Neural progenitor cell (in vitro differentiated cells): ENCODE measurements at places on chromosomes 6 and 20.

DNA sequence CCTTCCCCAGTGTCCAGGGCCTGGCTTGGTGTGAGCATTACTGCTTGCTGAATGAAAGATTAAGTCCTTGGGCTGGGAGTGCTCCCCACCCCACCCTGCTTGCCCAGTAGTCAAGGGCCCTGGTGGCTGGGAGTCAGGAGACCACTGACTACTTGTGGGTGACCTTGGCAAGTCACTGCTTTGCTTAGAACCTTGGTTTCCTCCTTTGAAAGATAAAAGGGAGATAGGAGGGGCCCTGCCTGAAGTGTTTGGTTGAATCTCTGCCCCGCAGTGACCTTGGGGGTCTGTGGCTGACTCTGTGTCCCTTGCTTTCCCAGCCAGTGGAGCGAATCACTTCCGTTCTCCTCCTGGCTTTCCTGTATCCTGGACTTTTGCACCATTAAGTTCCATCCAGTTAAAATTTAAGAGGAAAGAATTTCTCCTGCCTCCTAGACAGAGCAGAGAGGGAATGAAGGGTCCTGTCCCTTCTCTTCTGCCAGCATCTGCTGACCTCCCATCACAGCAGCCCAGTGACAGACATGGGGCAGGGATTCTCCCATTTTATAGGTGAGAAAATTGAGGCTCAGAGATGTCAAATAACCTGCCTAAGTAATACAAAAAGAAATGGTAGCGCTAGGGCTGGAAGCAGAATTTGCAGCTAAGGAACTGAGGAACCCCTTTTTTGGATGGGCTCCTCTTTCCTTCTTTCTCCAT is 3.5 kb upstream of the EPB41L1 start:
- no peak for DNase-seq

- DNase-seq, result no peak
These were observed 79.4 kb downstream of the IYD start for GRCh38 chr6:150448221-150448620.

DNA sequence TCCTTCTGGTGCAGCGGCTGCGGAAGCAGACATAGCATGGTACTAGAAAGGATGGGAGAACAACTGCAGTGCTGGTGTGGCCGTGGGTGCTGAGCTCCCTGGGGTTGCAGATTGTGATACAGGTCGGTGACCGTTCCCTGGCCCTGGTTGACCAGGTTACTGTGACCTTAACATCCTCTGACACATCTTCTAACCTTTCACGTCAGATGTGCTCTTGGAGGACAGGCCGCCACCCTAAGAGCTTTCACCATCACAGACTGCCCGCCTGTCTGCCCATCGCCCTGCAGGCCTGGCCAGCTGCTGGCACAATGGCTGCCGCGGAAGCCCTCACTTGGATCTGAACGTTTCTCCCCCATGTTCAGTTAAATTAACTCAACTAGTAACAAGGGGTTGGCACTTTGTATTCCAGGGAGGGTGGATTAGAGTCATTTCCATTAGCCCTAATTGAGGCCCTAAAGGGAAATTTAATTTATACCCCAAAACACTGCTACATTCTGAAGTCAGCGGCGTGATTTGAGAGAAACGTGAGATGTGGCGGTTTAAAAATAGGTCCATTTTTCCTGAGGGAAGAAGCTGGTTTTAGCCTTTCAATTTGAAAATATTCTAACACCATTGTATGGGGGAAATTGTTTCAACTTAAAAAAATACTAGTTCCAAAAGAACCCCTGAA is 443.9 kb upstream of the CDH4 start:
- no peak for DNase-seq

DNA sequence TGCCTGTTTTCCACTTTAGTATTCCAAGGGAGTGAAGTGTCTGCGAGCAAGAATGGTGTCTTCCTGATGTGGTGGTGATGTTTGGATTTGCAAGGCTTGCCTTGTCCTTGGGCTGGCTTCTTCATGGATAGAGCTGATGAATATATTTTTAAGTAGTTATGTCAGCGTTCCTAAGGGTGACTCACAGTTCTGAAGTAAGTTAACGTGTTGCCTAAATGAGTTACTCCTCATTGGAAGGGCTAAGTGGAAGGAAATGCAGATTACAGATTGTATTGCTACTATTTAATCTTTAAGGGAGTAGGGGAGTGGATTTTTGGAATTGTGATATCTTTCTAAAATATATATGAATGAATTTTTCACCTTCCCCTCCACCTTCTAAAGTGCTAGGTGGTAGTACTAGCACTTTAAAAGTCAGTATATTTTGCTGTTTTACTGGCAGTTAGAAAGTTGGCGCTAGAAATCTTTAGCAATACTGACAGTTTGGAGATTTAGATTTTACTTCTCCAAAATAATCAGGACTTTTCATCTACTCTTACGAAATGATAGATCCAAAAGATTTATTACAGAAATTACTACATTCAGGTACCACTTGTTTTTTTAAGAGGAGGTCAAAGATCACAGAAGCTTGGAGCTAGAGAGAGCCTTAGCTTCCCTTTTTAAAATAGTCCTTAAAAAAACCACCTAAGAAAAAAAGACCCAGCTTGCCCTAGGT is 197.4 kb downstream of the JARID2 start:
- DNase-seq, result no peak

- DNase-seq, result no peak
These were observed 184.0 kb downstream of the CDC5L start for GRCh38 chr6:44571510-44571909.

DNA sequence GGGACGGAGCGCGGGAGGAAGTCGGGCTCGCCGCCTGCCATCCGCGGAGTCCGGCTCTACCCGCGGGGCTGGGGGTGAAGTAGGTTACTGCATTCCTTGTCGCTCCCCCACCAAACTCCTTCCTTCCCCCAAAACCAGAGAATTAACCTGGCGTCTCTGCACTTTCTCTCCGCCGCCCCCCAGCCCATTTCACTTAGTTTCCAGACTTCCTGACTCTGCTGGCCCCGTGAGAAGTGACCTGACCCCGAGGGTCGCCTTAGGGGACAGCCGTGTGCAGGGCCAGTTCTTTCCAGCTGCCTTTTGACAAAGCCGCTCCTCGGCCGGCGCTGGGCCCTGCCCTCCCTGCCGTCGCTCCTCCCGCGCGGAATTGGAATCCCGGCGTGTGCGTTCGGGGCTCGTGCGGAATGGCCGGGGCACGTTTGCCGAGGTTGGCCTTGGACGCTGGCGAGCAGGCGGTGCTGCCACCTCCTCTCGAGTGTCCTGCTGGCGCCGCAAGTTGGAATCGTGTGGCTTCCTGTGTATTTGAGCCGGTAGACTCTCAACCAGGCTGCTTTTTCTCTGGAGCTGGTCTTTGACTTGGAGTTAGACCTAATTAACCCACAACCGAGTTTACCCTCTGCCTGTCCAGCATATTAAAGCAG is 650 bp downstream of the DCBLD1 start:
- peak; percentile 86 for DNase-seq

DNA sequence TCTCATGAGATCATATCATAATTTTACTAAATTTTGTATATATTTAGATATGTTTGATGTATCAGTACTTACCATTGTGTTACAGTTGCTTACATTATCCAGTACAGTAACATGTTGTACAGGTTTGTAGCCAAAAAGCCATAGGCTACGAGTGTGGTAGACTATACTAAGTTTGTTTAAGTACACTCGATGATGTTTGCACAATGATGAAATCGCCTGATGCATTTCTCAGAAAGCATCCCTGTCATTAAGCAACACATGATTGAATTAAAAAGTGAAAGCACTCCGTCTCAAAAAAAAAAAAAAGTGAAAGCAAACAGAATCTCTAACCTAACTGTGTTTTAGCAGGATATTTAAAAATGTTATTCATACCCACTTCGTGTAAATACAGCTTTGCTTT is 104.9 kb upstream of the TFAP2D start:
- no peak for DNase-seq

DNA sequence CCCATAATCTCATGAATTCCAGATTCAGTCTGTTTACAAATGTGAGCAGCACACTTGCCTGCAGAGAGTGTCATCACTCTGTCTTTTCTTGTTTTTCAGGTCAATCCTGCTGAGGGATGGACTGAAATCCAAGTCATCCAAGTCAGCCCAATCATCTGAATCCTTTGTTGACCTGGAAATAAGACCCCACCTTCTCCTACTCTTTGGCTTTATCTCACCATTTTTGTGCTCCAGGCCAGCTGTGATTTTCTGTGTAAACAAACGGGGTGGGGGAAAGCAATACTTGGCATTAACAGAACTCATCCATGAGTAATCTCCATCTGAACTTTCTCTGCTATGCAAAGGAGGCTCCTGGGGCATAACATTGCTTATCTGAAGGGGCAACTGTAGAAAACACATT is 16.9 kb upstream of the GSTA4 start:
- DNase-seq, result no peak

- DNase-seq, result no peak
These were observed 88.4 kb upstream of the B3GAT2 start for GRCh38 chr6:71045296-71045695.
